ENCODE measurements at places on chromosomes 7 and 10. TPM values are rescaled to one million over a fixed set of nuclear protein-coding genes. Genes with fewer than 3 reads are reported as not detected.

DNA sequence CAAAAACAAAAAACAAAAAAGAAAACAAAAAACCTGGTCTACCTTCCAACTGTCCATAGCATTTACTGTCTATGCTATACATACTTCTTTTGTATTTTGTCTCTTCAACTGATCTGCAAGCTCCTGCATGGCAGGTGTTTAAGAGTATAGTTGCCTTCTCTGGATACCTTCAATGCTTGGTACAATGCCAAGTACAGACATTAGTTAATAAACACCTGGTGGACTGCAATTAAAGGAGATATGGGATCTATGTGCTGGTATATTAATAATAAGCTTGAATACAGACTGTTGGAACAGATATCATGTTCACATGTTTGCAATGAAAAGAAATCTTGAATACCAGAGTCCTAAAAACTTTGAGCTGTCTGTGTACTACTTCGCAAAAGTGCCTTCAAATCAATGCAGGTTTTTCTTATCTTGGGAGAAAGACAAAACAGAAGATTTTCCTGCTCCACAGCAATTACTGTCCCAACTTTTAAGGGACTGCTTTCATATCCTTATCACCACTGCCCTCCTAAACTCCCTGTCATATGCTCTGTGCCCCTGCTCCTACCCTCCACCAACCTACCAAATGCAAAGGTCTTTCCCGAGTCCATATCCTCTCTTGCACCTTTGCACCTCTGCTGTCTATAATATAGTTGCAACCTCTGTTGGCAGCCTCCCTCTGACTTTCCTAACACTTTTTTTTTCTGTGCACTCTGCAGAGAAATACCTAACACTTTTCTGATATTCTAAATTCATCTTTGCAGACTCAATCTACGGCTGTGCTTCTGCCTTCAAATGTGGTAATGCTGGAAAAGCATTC is 85.1 kb downstream of the DNMBP start:
- H3K27ac ChIP-seq = no peak overlapping the region
- H3K36me3 ChIP-seq = no peaks in the 10 kb centered on the region
- H3K27me3 ChIP-seq = no peaks in the 10 kb centered on the region
- no peak overlapping the region for H3K4me3 ChIP-seq

- H3K4me1 ChIP-seq = no peaks in the 10 kb centered on the region
- H3K36me3 ChIP-seq = no peaks in the 10 kb centered on the region
- H3K27me3 ChIP-seq = no peaks in the 10 kb centered on the region
- no peak overlapping the region for H3K4me3 ChIP-seq
- H3K27ac ChIP-seq = no peak overlapping the region
- DNase-seq = no peak
Observed at GRCh38 chr10:130364631-130365411, 228.6 kb downstream of the GLRX3 start.

- no peak overlapping the region for H3K4me3 ChIP-seq
- no peak overlapping the region for H3K27ac ChIP-seq
- H3K4me1 ChIP-seq = no peaks in the 10 kb centered on the region
- DNase-seq = no peak
- H3K27me3 ChIP-seq = no peaks in the 10 kb centered on the region
- no peaks in the 10 kb centered on the region for H3K36me3 ChIP-seq
Observed at GRCh38 chr7:118745927-118746326, 521.4 kb downstream of the ANKRD7 start.

- no peak overlapping the region for H3K4me3 ChIP-seq
- no peaks in the 10 kb centered on the region for H3K4me1 ChIP-seq
- H3K27me3 ChIP-seq = peaks cover 4% of the 10 kb centered on the region
- no peaks in the 10 kb centered on the region for H3K36me3 ChIP-seq
Observed at GRCh38 chr7:129519464-129519863, 17.1 kb downstream of the SMKR1 start.

GRCh38 chr10:114486938-114487814 is 82.9 kb upstream of the AFAP1L2 start:
- H3K4me1 ChIP-seq = peaks cover 17% of the 10 kb centered on the region
- H3K27ac ChIP-seq = no peak overlapping the region
- H3K4me3 ChIP-seq = no peak overlapping the region

DNA sequence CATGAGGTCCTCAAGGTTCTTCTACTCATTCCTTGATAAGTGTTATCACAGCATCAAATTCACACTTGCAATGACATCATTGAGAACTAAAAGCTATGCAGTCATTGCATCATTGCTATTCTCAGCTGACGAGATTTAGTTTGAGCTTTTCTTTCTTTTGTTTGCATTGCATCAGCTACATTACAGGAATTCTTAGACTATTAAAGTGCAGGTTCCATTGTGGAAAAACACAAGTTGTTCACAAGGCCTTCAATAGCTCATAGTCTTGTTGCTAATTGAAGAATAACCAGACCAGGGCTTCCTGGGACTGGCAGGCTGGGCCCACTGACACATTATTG is 139.3 kb downstream of the CXCL12 start:
- no peaks in the 10 kb centered on the region for H3K4me1 ChIP-seq
- H3K36me3 ChIP-seq = no peaks in the 10 kb centered on the region
- DNase-seq = no peak

DNA sequence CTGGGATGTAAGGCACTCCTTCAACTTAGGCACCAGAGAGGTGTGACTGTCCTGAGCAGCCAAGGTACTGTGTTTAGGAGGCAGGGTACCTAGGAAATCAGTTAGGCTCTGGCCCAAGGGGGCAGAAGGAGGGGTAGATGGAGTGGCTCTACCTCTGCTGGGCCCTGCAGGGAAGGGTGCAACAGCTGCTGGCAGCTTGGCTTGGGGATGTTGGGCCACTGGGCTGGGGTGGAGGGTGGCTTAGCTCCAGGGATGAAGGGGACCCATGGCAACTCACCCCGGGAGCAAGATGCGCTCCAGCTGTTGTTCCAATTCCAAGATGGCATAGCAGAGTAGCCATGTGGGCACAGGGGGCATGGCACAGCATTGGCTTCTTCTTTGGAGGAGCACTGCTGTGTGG is 42.1 kb downstream of the NEURL1 start:
- H3K4me3 ChIP-seq = no peak overlapping the region
- H3K27me3 ChIP-seq = peaks cover 5% of the 10 kb centered on the region
- no peaks in the 10 kb centered on the region for H3K36me3 ChIP-seq
- DNase-seq = no peak

DNA sequence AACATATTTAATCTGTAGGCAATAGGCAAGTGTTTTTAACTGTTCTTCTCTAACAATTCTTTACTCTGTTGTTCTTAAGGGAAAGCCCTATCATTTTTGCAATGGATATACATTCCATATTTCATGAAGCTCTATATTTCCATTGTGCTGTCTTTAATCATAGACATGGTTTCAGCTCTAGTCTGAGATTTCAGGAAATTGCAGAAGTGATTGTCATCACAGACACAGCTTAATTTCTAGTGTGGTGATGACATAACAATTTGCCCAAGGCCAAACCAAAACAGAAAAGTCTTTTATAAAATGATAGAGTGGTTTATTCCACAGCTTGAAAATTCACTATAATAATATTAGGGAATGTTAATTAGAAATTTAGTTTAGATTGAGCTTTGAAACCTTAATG is 494.1 kb upstream of the SEMA3A start:
- no peaks in the 10 kb centered on the region for H3K27me3 ChIP-seq
- H3K4me1 ChIP-seq = no peaks in the 10 kb centered on the region
- DNase-seq = no peak
- H3K4me3 ChIP-seq = no peak overlapping the region
- H3K27ac ChIP-seq = no peak overlapping the region

The TUBB8 gene
- 0.38 TPM for total RNA-seq

The SLC29A4 gene
- total RNA-seq = 2.7 TPM

The EPO gene
- not detected for total RNA-seq
